Mesenteric fat pad (tissue), 1 donor: ENCODE measurements at places on chromosomes 7 and 10.

DNA sequence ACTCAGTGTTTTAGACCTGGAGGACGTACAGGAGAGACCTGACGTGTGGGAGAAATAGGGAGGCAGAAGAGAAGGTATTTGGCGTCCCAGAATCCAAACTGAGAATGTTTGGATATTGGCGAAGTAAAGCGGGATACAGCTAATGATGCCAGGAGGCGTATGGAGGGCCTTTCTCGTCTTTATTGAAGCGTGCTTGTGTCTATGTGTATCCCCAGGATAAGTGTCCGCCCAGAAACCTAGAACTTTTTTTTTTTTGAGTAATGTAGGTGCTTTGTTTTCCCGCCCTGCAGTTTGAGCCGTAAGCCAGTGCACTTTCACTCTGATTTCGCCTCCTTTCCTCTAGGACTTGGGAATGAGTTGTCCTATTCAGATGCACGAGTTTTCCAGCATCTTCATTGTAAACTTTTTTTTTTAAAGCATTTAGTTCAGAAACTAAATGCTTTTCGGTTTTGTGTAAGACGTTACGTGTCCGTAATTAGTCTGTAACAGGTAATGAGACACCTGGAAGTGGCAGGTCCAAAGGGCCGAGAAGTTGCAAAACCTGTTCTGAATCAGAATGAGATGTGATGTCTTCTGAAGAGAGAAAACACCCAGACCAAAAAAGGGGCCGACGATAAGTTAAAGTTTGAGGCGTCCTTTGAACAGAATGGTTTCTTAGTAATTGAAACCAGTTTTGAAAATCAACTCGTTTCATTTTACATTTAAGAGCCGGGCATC is 746 bp downstream of the ARL5B start:
- DNase-seq, result no peak

GRCh38 chr10:35011771-35012191 is 78.4 kb downstream of the CUL2 start:
- no peak for DNase-seq

- peak; percentile 53 for DNase-seq
These were observed 221.0 kb downstream of the GLRX3 start for GRCh38 chr10:130357226-130357625.

- DNase-seq, result peak; percentile 57
These were observed 17.2 kb upstream of the GIMAP8 start for GRCh38 chr7:150432915-150433892.

GRCh38 chr10:93566435-93567276 is at the start of gene FFAR4:
Gene FFAR4 (plus strand): TSS chr10:93566665. CDS start chr10:93566721, 56 bp downstream.
- no peak for DNase-seq

DNA sequence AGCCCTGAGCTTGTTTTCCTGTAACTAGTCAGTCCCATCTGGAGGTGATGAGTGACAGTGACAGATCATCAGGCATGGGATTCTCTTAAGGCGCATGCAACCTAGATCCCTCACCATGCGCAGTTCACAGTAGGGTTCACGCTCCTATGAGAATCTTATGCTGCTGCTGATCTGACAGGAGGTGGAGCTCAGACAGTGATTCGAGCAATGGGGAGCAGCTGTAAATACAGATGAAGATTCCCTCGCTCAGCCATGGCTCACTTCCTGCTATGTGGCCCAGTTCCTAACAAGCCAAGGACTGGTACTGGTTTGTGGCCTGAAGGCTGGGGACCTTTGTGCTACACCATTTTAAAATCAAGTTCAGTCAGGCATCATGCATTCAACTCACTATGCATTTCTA is 221.7 kb downstream of the KIAA1217 start:
- DNase-seq, result no peak

DNA sequence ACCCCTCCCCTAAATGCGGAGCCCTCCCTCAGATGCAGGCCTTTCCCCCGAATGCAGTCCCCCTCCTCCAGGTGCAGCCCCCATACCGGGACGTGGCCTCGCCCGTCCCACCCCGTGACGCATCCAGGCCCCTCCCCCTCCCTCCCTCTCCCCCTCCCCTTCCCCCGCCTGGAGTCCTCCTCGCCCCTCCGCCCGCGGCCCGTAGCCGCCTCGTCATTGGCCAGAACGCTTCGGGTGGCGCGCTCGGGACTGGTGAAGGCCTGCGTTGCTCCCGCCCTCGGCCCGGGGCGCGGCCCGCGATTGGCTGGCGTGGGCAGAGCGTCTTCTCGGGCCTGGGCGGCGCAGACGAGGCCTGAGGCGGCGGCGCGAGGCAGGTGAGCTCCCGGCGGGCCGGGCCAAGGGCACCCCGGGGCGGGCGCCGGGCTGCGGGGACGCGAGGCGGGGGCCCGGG is 16.0 kb upstream of the SUN1 start:
- peak; percentile 98 for DNase-seq

- no peak for DNase-seq
These were observed 102.8 kb downstream of the CHN2 start for GRCh38 chr7:29297194-29297890.

- DNase-seq, result no peak
These were observed 91.9 kb upstream of the MKI67 start for GRCh38 chr10:128218161-128218560.

DNA sequence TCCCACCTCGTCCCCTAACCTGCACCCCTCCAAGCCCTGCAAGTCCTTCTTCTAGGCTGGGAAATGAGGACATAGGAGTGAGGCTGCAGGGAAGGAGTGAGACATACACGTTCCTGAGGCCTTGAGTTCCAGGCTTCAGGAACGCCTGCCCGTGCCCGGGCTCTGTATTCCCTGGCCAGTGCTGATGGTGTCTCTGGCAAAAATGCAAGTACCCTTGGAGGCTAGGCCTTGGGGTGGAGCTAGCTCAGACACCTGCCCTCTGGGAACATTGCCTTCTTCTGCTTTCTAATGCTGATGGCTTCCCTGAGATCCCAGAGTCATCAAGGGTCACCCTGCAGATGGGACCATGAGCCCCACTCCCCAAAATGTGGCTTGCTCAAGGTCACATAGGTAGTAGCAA is 76.0 kb downstream of the GRK5 start:
- no peak for DNase-seq

GRCh38 chr10:11782793-11783557 is 40.2 kb upstream of the PROSER2 start:
- DNase-seq, result no peak

DNA sequence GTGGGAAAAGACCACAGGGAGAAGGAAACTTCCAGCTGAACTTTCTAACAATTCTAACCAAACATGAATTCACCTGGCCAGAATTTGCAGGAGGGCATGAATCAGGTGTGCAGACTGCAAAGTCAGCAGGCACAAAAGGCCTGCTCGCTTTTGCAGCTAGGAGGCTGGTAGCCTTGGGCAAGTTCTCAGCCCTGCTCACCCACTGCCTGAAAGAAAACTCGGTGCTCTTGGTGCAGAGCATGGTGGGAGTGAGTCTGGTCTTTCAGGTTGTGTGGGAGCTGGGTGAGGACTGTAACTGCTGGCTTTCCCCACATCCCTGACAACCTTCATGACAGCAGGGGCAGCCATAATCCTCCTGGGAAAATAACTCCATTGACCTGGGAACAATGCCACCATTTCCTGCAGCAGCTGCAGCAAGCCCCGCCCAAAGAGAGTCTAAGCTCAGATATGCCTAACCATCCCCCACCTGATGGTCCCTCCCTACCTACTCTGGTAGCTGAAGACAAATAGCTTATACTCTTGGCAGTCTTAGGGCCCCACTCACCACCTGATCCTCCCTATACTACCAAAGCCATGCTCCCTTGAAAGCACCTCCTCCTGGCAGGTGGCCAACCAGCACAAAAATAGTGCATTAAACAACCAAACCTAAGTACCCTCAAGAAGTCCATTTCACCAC is 31.6 kb downstream of the ZNF117 start:
- DNase-seq, result no peak

- DNase-seq, result no peak
These were observed 73.6 kb downstream of the RELN start for GRCh38 chr7:103915680-103916357.

GRCh38 chr7:93115796-93116195 is 2.0 kb downstream of the SAMD9 start:
- no peak for DNase-seq

DNA sequence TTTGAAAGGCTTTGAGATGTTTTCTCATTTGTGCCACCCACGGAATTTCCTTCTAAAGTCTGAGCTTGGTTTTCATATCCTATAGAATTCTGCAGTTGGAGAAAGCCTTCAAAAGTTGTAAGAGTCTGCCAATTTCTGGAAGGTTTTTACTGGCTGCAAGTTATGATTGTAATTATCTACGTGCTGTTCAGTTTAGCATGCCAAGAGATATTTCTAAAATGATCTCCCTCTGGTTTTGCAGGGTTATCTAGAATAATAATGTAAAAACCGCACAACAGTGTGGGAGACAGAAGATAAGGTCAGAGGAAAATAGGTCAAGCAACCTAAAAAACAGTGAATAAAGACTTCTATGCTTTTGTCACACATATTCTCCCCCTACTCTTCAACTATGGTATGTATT is 69.3 kb downstream of the MTERF1 start:
- DNase-seq, result no peak
